NCI-H146 (cell line): ENCODE measurements at places on chromosomes 3 and 15.

DNA sequence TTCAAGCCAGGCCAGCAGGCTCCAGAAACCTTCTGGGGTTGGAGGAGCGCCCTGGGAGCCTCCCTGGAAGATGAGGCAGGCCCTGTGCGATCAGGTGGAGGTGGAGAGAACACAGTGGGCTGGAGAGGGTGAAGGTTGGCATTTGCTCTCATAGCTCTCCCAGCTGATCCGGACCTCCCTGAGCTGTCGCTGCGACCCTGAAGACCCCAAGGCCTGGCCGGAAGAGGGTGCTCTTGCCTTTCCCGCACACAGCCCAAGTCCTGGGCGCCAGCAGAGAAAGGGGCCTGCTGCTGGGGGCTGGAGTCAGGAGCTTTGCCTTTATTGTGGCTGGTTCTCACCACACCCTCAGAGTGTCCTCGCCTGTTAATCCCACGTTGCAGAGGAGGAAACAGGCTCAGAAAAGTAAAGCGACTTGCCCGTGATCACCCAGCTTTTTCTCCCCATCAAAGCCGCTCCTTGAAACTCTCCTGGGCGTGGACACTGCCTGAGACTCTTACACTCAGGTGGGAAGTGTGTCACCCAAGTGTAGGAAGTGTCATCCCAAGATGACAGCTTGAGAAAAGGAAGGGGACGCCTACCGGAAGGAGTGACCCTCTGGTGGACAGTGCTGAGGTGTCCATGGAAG lies 8.6 kb upstream of the RPL29 start:
- DNase-seq: peak; percentile 18

- no peak for DNase-seq
Measured at GRCh38 chr15:74385733-74386132, 18.3 kb upstream of the CYP11A1 start.

- DNase-seq: no peak
Measured at GRCh38 chr15:75531041-75531450, 48.1 kb downstream of the PTPN9 start.

- no peak for DNase-seq
Measured at GRCh38 chr3:178271740-178272387, 264.4 kb upstream of the KCNMB2 start.

GRCh38 chr3:126372413-126373145 lies 15.4 kb upstream of the KLF15 start:
- no peak for DNase-seq

DNA sequence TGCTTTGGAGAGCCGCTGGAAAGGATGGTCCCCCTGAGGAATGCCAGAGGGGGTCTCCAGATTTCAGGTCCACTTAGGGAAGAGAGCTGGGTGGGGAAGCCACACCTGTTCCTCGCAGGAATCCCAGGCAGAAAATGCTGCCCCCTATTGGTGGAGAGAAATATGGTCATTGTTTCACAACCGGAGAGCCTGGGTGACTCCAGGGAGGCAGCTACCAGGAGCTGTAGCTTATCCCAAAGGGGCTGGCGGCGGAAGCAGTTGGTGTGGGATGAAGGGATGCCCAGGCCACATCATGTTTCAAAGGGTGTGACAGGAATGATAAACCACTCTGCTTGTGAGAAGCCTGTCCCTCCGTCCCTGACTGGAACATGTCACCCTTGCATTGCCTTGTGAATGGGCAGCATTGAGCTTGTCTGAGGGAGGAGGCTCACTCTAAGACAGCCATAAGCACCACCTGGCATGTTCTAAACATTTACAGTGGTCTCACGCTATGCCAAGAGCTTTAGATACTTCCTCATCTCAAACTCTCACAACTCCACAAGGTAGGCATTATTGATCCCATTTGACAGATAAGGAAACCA lies 34.5 kb downstream of the POMGNT2 start:
- DNase-seq: no peak

DNA sequence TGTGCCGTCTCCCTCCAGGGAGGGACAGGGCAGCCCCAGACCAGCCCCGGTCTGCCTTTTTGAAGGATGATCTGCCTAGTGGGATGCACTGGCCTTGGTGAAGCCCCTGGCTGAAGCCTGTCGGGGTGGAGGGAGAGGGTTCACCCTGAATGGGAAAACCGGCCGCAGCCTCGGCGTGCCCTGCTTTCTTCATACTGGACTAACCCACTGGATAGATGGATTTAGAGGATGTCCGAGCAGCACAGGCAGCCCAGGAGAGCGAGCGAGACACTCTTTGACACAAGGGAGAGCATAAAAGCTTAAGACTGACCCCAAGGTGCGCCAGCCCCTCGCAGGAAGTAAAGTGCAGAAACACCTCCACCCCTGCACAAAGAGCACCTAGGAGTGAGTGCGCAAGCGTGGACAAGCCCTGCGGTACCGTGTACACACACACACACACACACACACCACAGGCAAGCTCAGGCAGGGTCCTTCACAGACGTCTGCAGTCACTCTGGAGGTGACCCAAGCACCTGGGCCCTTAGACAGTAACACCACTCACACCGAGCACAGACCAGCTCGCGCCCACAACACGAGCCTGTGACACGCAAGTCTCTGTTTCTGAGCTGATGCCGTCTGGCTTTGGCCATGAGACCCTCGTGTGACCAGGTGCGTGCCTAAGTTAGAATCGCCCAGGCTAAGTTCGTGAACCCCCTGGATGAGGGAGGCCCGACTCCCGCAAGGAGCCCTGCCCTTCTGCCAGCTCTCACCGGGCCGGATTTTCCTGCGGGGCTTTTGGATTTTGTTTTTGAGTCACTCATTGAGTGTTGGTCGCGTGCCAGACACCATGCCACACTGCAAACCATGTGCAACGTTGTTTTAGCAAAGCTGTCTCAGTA lies 11.3 kb downstream of the SEMA4B start:
- no peak for DNase-seq

- no peak for DNase-seq
Measured at GRCh38 chr3:45567730-45568172, 26.8 kb upstream of the LIMD1 start.

GRCh38 chr3:64026346-64026745 lies 3.1 kb upstream of the PSMD6 start:
- no peak for DNase-seq

- DNase-seq: peak; percentile 44
Measured at GRCh38 chr15:57090496-57090859, 172.0 kb downstream of the TCF12 start.

GRCh38 chr3:183279371-183279770 lies 26.3 kb downstream of the B3GNT5 start:
- DNase-seq: peak; percentile 44

- DNase-seq: no peak
Measured at GRCh38 chr3:175255698-175256097, 396.6 kb downstream of the NAALADL2 start.

- no peak for DNase-seq
Measured at GRCh38 chr3:10955711-10956453, 36.7 kb upstream of the SLC6A1 start.

- no peak for DNase-seq
Measured at GRCh38 chr15:31815411-31816155, 214.7 kb upstream of the CHRNA7 start.

GRCh38 chr15:81530271-81530691 lies 156.3 kb upstream of the TMC3 start:
- DNase-seq: no peak
